ENCODE measurements at places on chromosomes 11 and 22.

DNA sequence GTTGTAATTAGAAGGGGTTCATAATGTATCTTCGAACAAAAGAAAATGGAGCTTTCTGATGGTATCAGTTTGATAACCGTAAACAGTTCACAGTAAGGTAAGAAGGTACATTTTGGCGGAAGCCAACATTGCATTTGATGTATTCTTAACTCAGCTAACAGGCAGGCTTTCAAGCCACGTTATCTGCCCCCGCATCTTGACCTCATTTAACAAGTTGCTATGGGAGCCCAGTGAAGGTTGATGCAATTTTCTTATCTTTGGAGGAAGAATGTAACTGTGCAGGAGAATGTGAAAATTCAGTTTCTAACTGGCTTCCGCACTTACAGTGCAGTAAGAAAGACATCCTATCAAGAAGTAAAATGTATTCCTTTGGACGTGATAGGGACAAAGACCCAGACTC lies 110.6 kb downstream of the ETS1 start:
- DNase-seq, result peak; percentile 83

- no peak for DNase-seq
These were observed 27.9 kb downstream of the CPT1A start for GRCh38 chr11:68813773-68814172.

DNA sequence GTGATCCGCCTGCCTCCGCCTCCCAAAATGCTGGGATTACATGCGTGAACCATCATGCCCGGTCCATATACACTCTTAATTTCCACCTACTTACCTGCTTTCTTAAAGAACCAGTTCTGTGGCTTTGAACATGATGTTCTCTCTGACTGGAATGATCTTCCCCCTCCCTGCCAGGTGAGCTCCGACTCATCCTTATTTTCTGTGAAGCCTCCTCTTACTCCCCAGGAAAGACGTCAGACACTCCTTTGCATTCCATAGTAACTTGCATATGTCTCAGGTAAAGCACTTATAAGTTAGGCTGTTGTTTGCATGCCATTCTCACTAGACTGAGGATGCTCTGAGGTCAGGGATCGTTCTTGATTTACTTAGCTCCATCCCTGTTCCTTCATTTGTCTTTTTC lies 91.8 kb upstream of the RAB1B start:
- no peak for DNase-seq

GRCh38 chr11:1624621-1625020 lies 2.7 kb upstream of the KRTAP5-4 start:
- DNase-seq, result no peak

- no peak for DNase-seq
These were observed 138.9 kb downstream of the NELL1 start for GRCh38 chr11:20808328-20808727.

GRCh38 chr11:45021692-45022141 lies 71.0 kb upstream of the TP53I11 start:
- DNase-seq, result no peak

DNA sequence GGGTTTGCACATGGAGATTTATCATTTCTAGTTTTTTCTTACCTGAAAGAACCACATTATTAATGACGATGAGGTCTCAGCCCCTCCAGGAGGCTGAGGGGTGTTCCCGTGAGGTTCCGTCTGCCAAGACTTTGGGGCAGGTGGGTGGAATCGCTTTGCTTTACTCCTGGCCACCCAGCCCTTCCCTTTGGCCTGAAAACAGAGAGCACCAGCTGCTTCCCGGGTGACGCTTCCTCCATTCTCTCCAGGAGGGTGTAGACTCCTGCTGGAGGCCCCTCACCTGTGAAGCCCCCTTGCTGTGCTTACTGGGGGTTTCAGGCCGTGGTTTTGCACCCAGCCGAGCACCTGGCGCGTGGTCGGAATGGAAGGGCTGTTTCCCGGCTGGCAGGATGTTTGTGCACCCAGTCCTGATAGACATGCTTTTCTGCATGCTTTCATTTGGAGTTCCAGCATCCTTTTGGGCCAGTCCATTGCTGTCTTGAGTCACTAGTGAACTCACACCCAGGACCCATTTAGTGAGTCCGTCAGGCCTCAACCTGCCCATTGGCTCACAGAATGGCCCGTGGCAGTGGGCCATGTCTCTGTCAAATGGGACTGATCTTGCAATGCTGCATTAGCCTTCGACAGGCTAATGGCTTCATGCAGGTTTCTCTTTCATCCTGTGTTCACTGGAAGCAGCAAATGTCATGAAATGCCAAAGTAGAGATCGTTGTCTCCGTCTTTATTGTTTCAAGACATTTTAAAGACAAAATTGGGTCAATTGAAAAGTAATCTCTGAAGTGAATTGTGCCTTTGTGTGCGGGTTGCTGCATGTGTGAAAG lies 360.8 kb downstream of the TBC1D22A start:
- DNase-seq, result no peak

GRCh38 chr11:129287920-129288319 lies 87.7 kb upstream of the BARX2 start:
- no peak for DNase-seq

DNA sequence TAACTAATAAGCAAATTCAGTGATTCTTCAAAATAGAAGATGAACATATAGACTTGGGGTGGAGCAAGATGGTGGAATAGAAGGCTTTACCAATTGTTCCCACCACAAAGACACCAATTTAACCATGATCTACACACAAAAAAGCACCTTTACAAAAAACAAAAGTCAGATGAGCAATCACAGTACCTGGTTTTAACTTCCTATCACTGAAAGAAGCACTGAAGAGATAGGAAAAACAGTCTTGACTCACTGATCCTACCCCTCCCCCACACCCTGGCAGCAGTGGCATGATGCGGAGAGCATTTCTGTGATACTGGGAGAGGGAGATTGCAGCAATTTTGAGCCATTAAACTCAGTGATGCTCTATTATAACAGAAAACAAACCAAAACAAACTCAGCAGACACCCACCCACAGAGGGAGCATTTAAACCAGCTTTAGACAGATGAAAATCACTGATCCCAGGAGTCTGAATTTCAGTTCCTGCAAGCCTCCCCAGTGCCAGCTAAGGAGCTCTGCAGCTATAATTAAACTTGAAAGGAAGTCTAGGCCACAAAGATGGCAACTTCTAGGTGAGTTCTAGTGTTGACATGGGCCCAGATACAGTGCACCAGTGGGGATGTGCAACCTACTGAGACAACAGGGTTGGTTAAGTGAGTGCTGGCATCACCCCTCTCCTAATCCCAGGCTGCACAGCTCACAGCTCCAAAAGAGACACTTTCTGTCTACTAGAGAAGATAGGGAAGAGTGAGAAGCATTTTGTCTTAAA lies 161.8 kb upstream of the GRIA4 start:
- peak; percentile 22 for DNase-seq

DNA sequence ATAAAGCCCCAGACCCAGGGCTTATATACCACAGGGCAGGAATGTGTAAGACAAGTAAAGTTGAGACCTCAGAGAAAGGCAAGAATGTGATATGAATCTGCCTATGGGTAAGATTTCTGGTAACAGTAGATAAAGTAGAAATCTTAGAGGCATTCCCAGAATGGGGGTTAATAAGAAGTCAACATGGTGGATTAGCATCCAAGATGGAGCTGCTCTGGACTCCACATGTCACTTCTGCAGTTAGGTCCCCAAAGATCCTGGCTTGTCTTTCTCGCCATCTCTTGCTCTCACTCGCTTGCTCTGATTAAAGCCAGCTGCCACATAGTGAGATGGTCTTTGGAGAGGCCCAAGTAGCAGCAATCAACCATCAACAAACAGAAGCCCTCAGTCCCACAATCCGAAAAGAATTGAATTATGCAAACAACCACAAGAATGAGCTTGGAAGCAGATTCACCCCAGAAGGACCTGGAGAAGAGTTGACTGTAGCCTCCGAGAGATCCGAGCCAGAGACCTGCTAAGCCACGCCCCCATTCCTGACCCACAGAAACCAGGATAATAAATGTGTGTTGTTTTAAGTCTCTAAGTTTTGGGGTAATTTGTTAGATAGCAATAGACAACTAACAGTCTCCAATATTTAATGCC lies 5.4 kb upstream of the C11orf86 start:
- DNase-seq, result no peak

GRCh38 chr11:40323241-40323640 lies 1136.2 kb downstream of the LRRC4C start:
- no peak for DNase-seq

DNA sequence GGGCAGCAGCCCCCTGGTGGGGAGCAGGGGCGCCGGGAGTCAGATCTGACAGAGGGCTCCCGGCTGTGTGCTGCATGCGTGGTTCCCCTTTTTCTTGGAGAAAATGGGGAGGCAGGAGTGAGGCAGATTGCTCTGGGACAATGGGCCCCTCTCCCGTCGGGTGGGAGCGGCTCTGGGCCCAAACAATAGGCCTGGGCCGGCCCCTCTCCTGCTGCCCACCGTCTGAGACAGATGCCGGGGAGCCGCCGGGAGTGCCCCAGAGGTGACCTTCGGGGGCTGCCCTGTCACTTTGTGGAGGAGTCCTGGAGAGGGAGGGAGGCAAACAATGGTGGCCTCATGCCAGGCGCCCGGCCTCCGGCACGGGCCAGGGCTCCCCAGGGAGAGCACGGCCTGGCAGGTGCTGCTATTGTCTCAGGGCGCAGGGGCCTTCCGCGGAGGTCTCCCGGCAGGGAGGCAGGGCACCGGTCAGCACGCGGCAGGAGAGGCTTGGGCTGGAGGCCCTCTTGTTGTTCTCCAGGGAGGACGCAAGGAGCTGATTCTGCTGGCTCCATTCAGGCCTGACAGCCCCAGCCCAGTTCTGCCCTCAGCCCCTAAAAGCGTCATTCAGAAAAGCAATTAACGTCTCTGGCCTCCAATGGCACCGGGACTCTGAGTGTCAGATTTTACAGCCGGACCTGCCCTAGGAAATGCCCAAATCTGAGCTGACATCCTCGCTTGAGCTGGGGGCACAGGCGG lies 44.8 kb downstream of the SMIM38 start:
- DNase-seq, result no peak

GRCh38 chr22:42294034-42294985 lies 23.9 kb upstream of the TCF20 start:
- peak; percentile 45 for DNase-seq

GRCh38 chr11:88405853-88406252 lies 68.3 kb upstream of the CTSC start:
- DNase-seq, result no peak

DNA sequence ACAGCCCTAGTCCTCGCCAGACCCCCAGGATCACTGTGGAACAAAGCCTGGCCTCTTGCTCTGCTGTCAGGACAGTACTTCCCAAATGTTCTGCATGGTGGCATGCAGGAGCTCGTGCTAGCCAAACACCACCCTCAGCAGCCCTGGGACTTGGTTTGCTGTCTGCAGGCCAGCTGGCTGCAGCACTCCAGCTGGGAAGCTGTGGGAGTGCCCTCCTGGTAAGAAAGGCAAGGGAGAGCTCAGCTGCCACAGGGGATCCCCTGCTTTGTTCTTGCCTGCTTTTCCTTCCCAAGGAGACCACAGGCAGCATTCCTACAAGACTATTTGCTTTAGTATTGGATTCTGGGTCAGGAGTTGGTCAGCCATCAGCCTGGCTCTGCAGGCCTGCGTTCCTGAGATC lies 27.9 kb downstream of the TCIRG1 start:
- no peak for DNase-seq

DNA sequence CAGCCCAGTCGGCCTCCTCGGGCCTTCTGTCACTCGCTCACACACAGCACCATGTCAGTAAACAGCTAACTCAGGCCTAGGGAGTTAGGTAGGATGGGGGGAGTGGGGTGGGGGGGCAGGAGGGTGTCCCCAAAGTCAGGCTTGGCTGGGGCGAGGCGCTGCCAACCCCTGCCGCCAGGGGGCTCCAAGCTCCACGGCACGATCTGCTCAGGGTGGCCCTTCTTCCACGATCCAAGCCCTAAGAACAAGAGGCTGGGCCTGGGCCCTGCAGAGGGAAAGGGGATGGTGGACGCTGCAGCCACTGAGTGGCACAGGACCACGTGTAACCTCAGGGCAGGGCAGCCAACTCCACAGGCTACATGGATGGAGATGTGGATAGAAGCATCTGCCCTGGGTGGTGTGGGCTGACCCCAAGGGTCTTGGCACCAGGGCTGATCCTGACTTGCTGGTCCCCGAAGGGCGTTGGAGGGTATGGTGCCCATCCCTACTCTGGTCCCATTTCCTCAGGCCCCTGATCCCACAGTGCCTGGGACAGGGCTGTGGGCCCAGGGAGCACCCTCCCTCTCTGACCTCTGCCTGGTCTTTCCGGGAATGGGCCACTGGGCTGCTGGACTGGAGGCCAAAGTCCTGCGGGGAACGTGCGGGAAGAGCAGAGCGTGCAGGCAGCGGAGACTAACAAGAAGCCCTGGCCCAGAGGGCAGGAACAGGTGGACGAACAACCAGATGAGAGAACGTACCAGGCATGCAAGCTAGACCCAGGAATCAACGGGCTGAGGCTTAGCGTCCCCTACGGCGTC lies 29.1 kb upstream of the TXNRD2 start:
- DNase-seq, result peak; percentile 83

GRCh38 chr11:16805938-16806337 lies 67.5 kb downstream of the C11orf58 start:
- DNase-seq, result no peak

- no peak for DNase-seq
These were observed 47.6 kb downstream of the ST3GAL4 start for GRCh38 chr11:126403022-126403581.

GRCh38 chr11:66312549-66313320 lies 4.1 kb downstream of the CD248 start:
- peak; percentile 99 for DNase-seq

DNA sequence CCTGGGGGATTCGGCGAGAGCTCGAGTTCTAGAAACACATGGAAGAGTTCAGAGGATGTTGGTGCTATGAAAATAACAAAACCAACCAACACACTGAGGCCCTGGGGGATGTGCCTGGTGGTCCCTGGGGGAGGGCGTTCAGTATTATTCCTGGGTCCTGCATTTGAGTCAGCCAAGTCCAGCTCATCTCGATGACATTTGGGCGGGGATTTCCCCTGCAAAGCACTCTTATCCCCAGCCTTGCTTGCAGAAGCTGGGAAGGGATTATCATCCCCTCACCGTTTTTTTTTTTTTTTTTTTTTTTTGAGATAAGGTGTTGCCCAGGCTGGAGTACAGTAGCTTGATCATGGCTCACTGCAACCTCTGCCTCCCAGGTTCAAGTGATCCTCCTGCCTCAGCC lies 2.1 kb upstream of the SMIM38 start:
- DNase-seq, result no peak

GRCh38 chr22:23093051-23093788 lies 22.9 kb downstream of the GNAZ start:
- no peak for DNase-seq

- no peak for DNase-seq
These were observed 41.6 kb upstream of the PRAME start for GRCh38 chr22:22600531-22601261.

DNA sequence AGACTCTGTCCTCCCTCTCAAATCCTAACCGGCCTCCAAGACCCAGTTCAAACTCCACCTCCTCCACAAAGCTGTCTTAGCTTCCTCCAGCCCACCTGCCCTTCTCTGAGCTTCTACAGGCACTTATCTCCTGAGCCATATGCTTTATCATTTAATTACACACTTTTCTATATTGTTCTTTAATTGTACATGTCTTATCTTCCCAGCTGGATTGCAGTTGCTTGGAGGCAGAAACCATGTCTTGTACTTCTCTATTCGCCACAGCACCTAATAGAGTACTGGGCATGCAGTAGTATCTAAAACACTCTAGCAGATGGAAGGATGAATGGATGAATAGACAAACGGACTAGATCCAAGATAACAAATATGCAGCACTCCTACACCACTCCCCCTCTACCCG lies 11.3 kb downstream of the TRIM29 start:
- DNase-seq, result no peak
